ENCODE measurements at places on chromosomes 1 and 21.

DNA sequence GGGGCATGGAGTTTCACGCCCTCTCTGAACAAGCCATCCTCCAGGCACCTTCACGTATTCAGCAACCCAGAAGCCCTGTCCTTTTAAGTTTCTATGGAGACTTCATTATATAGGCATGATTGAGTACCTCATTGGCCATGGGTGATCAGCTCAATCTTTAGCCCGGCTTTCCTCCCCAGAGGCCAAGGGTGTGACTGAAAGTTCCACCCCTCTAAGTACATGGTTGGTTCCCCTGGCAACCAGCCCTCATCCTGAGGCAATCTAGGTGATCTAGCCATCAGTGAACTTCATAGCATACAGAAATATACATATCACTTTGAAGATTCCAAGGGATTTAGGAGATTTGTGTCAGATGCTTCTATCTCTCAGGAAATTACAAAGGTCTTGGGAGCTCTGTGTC lies 21.3 kb upstream of the DHX9 start:
- DNase-seq: no peak

DNA sequence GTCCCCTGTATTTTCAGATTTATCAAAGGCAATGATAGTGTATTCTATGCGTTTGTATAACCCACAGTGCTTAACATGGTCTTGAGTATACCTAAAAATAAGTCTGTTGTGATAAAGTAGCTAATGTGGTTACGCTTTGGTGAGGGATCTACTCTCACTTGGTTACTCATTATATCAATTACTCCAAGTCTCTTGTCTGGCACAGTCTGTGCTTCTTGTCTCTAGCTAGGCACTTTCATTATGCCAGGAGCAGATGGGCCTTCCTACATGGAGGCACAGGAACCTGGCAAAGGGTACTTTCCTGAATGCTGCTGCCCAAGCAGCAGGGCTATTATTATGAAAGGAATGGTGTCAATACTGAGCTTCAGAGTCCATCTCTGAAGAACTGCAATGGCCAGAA lies 4.2 kb upstream of the PTPN22 start:
- no peak for DNase-seq

- no peak for DNase-seq
Measured at GRCh38 chr1:114135786-114136185, 17.9 kb downstream of the SYT6 start.

DNA sequence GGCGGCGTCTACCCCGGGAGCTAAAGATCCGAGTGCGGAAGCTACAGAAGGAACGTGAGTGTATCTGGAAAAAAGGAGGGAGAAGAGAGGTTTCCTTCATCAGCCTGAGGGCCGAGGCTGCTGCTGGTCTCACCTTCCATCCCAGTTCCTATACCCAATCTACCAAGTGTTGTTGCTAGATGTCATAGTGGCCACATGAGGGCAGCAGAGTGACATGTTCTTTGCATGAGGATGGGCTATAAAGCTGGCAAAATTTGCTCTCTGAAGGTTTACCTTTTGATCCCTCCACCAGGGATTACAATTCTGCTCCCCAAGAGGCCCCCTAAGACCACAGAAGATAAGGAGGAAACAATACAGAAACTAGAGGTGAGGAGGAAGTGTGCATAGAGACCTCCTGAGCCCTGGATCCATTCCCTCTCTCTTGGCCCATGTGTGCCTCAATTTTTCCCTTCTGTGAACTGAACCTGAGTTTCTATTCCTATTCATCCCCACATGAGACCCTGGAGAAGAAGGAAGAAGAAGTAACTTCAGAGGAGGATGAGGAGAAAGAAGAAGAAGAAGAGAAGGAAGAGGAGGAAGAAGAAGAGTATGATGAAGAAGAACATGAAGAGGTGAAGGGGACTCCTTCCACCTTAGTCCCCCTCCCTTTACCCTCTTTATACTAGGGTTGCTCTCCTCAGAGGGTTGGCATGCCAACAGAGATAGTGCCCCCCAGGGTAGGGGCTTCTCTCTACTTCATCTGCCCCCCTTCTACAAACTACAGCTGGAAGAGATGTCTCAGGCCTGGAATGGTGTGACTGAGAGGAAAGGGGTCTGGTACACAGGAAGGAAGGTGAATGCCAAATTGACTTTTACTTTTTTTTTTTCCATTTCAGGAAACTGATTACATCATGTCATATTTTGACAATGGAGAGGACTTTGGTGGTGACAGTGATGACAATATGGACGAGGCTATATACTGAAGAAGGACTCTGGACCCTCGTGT lies 13.3 kb downstream of the POLR3GL start:
- peak; percentile 80 for DNase-seq

DNA sequence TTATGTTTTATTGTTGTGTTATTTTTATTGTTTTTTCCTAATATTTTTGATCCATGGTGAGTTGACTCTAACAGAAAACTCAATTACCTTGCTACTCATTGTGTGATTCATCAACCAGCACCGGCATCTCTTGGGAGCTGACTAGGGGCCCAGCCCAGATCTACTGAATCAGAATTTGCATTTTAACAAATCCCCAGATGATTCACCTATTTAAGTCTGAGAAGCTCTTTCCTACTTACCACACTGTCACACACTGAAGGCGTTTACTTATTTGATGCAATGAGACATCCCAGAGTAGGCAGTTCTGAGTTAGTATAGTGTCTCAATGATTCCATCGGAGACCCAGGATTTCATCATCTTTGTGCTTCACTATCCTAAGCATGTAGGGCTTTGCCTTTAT lies 416.6 kb downstream of the RWDD3 start:
- DNase-seq: no peak

DNA sequence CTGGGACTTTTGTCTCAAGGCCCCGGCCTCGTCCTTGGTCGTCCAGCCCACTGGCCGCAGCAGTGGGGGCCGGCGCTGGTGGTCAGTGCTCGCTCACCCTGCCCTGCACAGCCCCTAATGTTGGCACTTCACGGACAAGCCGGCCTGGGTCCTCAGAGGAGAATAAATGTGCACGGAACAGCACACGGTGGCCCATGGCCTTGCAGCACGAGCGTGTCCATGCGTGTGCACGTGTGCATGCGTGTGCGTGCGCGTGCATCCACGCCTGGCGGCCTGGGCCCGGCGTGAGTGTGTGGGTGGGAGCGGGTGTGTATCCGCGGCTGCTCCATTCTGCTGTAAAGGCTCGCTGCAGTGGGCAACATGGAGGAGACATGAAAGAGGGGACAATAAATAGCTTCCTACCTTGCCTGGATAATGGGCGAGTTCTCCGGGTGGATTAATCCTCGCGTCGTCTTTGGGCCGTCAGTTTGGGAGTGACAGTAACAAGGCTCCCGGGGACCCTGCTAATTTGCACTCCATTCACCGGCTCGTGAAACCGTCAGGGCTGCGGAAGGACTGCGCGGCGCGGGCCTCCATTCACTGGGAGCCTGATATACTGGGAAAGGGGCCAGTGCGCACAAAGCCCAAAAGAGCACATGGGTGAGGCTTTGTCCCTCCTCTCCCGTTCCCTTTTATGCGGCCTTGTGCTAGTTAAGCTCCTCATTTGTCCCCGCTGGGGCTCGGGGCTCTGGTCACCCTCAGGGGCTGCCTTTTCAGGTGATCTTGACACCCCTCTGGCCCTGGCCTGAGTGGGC lies 142.8 kb downstream of the PRDM16 start:
- DNase-seq: no peak

GRCh38 chr1:2229911-2230731 lies 2.0 kb downstream of the SKI start:
- no peak for DNase-seq

GRCh38 chr1:46248122-46248920 lies 758 bp downstream of the RAD54L start:
- DNase-seq: no peak

- peak; percentile 5 for DNase-seq
Measured at GRCh38 chr1:230940848-230941247, 37.8 kb downstream of the TTC13 start.

- DNase-seq: peak; percentile 5
Measured at GRCh38 chr1:89041119-89041641, 18.5 kb upstream of the GBP3 start.

DNA sequence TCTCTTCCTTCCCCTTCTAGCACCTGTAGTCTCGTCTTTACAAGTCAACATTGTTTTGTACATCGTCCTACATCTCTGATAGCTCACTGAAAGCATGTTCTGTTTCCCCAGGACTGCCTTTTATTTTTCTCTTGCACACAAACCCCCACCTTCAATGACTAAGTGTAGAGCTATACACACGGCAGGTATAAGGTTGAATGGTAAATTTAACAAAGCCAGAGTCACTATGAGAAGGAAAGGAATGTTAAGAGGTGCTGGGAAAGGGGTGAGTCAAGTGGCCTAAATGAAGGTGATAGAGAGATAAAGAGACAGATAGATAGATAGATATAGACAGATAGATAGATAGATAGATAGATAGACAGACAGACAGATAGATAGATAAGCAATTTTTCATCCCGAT lies 134.3 kb upstream of the ATP1B1 start:
- DNase-seq: no peak

GRCh38 chr1:225777058-225777582 lies 506 bp upstream of the SRP9 start:
- DNase-seq: no peak

GRCh38 chr1:247400685-247401084 lies 15.3 kb upstream of the NLRP3 start:
- no peak for DNase-seq

GRCh38 chr1:112770724-112771123 lies 55.6 kb upstream of the PPM1J start:
- DNase-seq: no peak

DNA sequence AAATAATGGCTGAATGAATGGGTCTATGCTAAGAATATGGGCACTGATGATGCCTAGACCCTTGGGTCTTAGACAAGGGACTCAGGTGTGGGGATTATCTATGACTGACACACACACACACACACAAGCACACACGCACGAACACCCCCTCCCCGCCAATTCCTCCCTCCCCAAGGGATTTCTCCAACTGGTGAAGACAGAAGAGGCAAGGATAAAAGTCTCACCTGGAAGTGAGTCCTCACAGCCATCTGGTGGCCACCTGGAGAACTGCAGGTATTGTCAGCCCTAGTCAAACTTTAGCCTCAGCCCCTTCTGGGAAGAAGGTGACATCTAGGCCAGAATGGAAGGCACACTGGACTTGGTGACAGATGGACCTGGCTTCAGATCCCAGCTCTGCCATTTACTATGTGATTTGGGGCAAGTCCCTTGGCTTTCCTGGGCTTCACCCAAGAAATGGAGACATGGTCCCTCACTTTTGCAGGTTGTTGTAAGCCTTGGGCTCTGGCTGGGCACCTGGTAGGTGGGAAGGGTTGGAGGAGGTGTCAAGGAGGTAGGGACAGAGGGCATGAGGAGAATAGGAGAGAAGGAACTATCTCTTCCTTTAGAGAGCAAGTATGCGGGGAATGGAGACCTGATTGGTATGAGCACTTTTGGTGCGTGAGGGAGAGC lies 4.0 kb upstream of the GPR3 start:
- DNase-seq: no peak

GRCh38 chr1:59061876-59062275 lies 235.0 kb upstream of the FGGY start:
- DNase-seq: peak; percentile 49

DNA sequence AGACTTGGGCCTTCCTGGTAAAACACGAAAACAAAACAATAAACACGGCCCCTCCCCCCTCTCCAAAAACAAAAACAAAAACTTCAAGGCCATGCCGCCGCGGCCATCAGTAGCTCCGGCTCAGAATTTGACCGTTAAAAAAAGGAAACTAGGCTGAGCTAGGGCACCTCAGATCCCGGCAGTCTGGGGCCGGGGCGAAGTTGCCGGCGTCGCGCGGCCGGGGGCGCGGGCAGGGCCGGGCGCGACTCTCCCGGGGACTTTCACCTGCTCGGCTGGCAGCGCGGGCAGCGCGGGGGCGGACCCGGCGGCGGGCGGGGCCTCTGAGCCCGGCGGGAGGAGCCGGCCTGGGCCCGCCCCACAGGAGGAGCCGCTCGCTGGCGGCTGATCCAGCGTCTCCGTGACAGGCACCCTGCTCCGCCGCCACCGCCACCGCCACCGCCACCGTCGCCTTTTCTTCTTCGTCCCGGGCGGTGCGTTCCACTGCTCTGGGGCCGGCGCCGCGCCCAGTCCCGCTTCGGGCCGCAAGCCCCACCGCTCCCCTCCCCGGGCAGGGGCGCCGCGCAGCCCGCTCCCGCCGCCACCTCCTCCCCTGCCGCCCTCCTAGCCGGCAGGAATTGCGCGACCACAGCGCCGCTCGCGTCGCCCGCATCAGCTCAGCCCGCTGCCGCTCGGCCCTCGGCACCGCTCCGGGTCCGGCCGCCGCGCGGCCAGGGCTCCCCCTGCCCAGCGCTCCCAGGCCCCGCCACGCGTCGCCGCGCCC lies at the start of gene NOS1AP:
Gene NOS1AP, plus strand, starts transcription at position 358 of the 760 bp plus-strand sequence. CDS start 487 bp downstream, outside the sequence.
- peak; percentile 39 for DNase-seq

- peak; percentile 17 for DNase-seq
Measured at GRCh38 chr1:15128520-15129313, 24.8 kb upstream of the TMEM51 start.

- DNase-seq: no peak
Measured at GRCh38 chr1:161364332-161364731, 3.3 kb downstream of the CFAP126 start.

DNA sequence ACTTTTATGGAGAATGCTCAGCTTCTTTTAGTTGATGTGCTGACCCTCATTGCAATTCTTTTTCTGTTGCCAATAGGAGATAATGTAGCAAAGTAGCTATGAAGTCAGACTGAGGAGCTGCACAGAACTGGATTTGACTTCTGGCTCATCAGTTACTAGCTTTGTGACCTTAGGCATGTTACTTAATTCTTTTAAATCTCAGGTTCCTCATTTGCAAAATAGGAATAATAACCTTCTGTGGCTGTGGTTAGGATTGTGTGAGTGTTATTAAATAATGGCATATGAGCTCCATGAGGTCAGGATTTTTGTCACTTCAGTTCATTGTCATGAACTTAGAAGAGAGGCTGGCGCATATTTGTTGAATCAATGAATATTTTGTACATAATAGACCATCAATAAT lies 237.6 kb upstream of the SGIP1 start:
- DNase-seq: no peak

GRCh38 chr1:67655581-67655980 lies 29.4 kb upstream of the GADD45A start:
- no peak for DNase-seq

DNA sequence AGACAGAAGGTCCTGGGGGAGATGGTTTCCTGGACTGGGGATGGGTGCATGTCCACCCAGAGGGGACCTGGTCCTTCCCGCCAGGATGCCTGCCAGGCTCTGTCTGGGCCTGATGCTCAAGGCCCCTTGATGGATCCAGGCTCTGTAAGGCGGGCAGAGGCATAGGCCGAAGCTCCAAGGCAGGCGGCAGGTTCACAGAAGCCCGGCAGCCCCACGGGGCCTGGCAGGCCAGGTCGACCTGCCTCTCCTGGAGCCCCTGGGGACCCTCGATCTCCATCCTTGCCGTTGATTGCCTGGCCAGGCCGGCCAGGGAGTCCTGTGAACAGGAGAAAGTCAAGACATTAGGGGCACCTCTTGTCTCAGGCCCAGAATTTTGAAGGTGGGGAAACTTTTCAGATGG lies 16.0 kb downstream of the COL9A2 start:
- no peak for DNase-seq

DNA sequence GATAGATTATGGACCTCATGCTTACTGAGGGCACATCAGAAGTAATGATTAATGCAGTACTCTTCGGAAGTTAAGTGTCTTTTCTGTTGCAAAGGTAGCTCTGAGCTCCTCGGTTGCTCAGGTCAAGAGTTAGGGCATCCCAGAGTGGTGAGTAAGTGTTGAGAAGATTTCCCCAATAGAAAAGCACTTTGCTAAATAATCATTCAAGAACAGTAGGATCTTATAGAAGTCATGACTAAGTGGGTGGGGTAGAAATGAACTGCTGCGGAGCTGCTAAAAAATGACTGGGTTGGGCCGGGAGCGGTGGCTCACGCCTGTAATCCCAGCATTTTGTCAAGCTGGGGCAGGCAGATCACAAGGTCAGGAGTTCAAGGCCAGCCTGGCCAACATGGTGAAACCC lies 648.6 kb upstream of the CAMK1G start:
- DNase-seq: no peak
